Activated naive CD8-positive, alpha-beta T cell treated with anti-CD3 and anti-CD28 coated beads, Interleukin-2, amount 10 ng/mL, durations not matched to agents 7 days and 5 days (primary cell): ENCODE measurements at places on chromosomes 13 and 19. TPM values are rescaled to one million over a fixed set of nuclear protein-coding genes. Genes with fewer than 3 reads are reported as not detected.
A peak's percentile ranks its signal among the peaks of the same experiment; 100 is the strongest.

DNA sequence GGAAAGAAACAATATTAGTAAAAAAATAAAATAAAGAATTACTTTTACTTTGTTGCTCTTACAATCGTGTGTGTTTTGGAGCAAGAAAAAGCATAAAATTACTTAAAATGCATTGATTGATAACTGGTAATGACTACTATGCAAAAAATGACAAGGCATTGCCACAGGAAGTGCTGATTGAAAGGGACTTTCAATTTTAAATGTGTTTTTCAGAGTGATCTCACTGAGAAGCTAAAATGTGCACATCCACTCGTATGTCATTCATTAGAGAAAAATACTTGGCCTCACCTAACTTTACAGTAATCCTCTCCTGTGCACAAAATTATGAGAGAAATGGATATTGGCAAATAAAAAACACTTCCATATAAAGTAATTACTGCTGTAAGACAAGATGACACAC, 934.9 kb downstream of the SLITRK6 start:
- no peak overlapping the region for H3K4me3 ChIP-seq
- no peak for DNase-seq
- H3K36me3 ChIP-seq, result no peaks in the 10 kb centered on the region
- H3K27me3 ChIP-seq, result no peaks in the 10 kb centered on the region

- peaks cover 15% of the 10 kb centered on the region for H3K27me3 ChIP-seq
- no peak overlapping the region for H3K27ac ChIP-seq
- no peaks in the 10 kb centered on the region for H3K36me3 ChIP-seq
Observed at GRCh38 chr13:112647256-112647655, 42.6 kb upstream of the ATP11A start.

DNA sequence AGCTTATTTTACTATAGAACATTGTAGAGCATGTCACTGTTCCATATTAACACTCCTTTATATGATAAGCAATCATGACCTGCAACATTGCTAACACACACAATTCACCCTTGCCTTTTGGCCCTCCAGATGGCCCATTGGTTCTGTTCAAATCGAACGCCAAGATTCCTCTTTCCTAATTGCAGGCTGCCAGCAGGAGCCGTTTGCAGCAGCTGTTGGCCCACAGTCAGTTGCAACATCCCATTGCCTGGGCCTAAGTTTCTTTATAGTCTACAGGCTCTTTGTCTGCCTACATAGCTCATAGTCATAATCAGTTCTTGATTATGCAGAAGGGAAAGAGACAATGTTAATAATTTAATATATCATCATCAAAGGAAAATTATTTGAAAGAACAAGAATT, 37.6 kb downstream of the KCTD12 start:
- no peak for DNase-seq
- no peaks in the 10 kb centered on the region for H3K4me1 ChIP-seq
- H3K27me3 ChIP-seq, result peaks cover 2% of the 10 kb centered on the region

DNA sequence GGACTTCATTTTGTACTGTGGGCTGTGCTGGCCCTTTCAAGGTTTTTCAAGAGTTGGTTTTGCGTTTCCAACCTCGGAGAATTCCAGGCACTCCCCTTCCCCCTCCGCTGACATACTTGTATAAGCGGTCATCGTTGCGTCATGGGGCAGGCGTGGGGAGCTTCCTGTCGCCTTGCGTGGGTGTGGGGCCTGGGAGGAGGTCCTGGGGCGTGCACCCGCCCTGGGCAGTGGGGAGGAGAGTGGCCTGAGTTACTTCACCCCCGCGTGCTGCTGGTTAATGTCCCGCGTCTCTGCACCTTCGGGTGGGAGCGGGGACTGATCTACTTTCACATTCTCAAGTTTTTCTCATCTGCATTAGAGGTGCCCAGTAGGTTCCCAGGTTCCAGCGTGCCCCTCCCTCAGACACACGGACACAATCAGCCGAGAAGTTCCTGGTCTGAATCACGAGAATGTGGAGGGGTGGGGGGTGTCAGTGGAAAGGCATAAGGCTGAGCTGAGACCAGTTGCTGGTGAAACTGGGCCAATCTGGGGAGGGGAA, 4.1 kb downstream of the IER2 start:
- peak; percentile 69 for DNase-seq
- H3K27me3 ChIP-seq, result no peaks in the 10 kb centered on the region
- peaks cover 33% of the 10 kb centered on the region for H3K4me1 ChIP-seq
- H3K27ac ChIP-seq, result peak overlapping the region; percentile 100

The CEACAM7 gene
- not detected for total RNA-seq

- H3K4me3 ChIP-seq, result peak overlapping the region; percentile 38
- peaks cover 15% of the 10 kb centered on the region for H3K4me1 ChIP-seq
- no peak overlapping the region for H3K27ac ChIP-seq
- peaks cover 36% of the 10 kb centered on the region for H3K27me3 ChIP-seq
Observed at GRCh38 chr13:91313103-91313502, 34.4 kb upstream of the MIR17HG start.

The TPTE2 gene
- not detected for total RNA-seq

The ZNF562 gene
- 27.5 TPM for total RNA-seq

DNA sequence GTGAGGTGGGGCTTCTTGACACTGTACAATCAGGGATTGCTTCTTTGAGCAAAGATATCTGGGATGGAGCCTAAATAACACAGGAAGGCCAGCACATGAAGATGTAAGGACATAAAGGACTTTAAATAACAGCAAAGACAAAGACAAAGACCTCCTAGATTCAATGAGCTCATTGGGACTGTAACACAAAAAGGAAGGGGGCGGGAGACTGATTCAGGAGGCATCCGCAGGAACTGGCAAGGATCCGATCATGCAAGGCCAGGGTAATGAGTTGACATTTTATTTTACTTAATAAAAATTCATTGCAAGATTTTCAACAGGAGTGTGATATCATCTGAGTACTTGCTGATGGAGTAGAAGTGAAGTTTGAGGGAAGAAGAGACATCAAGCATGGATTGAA, 121.5 kb downstream of the LHFPL6 start:
- no peak overlapping the region for H3K27ac ChIP-seq
- H3K4me3 ChIP-seq, result no peak overlapping the region
- peaks cover 2% of the 10 kb centered on the region for H3K27me3 ChIP-seq
- no peak for DNase-seq
- no peaks in the 10 kb centered on the region for H3K4me1 ChIP-seq
- H3K36me3 ChIP-seq, result no peaks in the 10 kb centered on the region

GRCh38 chr13:24834902-24835510, 71.0 kb downstream of the RNF17 start:
- H3K4me3 ChIP-seq, result no peak overlapping the region
- H3K27ac ChIP-seq, result no peak overlapping the region
- peaks cover 13% of the 10 kb centered on the region for H3K4me1 ChIP-seq
- no peak for DNase-seq
- peaks cover 2% of the 10 kb centered on the region for H3K36me3 ChIP-seq
- peaks cover 26% of the 10 kb centered on the region for H3K27me3 ChIP-seq

The CDX2 gene
- not detected for total RNA-seq

DNA sequence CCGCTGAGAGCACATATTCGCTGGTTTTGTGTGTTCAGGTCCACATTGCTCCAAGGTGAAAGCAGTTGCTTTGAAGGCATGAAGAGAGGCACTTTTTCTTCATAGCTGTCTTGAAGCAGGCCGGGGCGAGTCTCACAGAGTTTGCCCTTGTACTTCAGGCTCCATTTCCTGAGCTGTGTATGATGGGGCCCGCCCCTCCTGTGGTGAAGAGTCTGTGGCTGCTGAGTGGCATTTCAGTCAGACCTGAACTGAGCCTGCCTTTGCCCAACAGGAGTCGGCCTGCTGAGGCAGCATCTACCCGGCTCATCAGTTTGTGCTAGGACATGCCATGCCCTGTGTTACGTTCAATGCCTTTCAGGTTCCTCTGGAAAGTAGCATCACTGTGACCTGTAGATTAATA, 44.4 kb upstream of the C1QTNF9 start:
- peak; percentile 78 for DNase-seq
- H3K4me1 ChIP-seq, result peaks cover 86% of the 10 kb centered on the region
- peak overlapping the region; percentile 78 for H3K27ac ChIP-seq

- H3K4me1 ChIP-seq, result peaks cover 16% of the 10 kb centered on the region
- no peak for DNase-seq
- no peaks in the 10 kb centered on the region for H3K27me3 ChIP-seq
- peak overlapping the region; percentile 60 for H3K27ac ChIP-seq
- H3K36me3 ChIP-seq, result peaks cover 22% of the 10 kb centered on the region
Observed at GRCh38 chr19:10138879-10139795, 19.4 kb upstream of the EIF3G start.

The CEACAM1 gene
- 38.3 TPM for total RNA-seq

The KCNN1 gene
- not detected for total RNA-seq

The DHRS12 gene
- 13.1 TPM for total RNA-seq

The KRI1 gene
- total RNA-seq, result 76.2 TPM

- H3K27ac ChIP-seq, result peak overlapping the region; percentile 43
- peaks cover 23% of the 10 kb centered on the region for H3K4me1 ChIP-seq
- no peaks in the 10 kb centered on the region for H3K27me3 ChIP-seq
- H3K36me3 ChIP-seq, result peaks cover 22% of the 10 kb centered on the region
Observed at GRCh38 chr19:48616041-48616436, 1.2 kb upstream of the FAM83E start.

DNA sequence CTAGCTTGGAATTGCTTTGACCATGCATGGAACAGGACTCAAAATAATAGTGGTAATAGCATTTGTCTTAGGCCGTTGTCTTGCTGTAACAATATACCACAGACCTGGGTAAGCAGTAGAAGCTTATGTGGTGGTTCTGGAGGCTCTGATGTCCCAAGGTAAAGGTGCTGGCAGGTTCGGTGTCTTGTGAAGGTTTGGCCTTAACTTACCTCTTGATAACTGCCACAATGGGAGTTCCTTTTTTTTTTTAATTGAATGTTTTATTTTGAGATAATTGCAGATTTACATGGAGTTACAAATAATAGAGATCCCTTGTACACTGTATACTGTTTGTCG, 5.8 kb downstream of the RPL21 start:
- no peak overlapping the region for H3K4me3 ChIP-seq
- no peak for DNase-seq
- H3K36me3 ChIP-seq, result peaks cover 47% of the 10 kb centered on the region
- H3K27me3 ChIP-seq, result no peaks in the 10 kb centered on the region

DNA sequence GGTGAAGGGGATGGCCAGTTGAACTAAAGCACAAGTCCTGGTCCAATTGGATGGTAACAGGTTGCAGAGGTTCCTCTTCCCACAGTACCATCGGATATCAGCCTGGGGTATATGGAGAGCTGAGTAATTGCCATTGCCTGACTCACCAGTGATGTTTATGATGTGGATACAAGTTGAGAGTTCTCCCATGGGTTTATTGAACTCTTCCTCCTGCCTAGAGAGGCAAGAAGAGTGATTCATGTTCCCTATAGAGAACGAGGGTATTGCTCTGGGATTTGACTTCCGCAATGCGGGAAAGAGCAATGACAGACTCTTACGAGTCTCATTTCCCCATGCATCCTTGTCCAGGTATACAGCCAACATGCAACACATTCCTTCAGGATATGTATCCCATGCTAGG, 111.3 kb upstream of the PCDH9 start:
- H3K36me3 ChIP-seq, result no peaks in the 10 kb centered on the region
- DNase-seq, result no peak
- no peak overlapping the region for H3K27ac ChIP-seq
- peaks cover 2% of the 10 kb centered on the region for H3K4me1 ChIP-seq

GRCh38 chr19:15588265-15588664, 26.8 kb upstream of the CYP4F8 start:
- H3K36me3 ChIP-seq, result no peaks in the 10 kb centered on the region
- DNase-seq, result no peak
- no peak overlapping the region for H3K27ac ChIP-seq
- H3K4me1 ChIP-seq, result peaks cover 3% of the 10 kb centered on the region

DNA sequence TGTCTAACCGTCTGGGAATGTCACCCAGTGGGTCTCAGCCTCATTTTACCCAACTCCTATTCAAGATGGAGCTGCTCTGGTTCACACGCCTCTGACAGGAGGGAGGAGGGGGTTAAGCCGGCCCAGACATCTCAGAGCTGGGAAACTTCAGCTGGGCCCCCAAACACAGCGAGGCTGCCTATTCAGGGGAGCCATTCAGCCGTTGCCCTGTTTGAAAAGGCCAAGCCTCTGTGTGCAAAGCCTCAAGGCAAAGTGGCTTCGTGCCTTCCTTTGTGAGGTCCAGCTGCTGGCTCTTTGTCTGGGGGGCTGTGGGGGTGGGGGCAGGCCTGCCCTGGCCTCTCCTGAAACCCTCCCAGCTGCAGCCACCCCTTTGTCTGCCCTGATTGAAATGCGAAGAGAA, 147.4 kb downstream of the PTPRS start:
- H3K4me3 ChIP-seq, result no peak overlapping the region
- H3K27ac ChIP-seq, result no peak overlapping the region
- no peaks in the 10 kb centered on the region for H3K4me1 ChIP-seq

GRCh38 chr13:35474496-35475211, 1.8 kb downstream of the MAB21L1 start:
- peaks cover 4% of the 10 kb centered on the region for H3K36me3 ChIP-seq
- H3K4me3 ChIP-seq, result peak overlapping the region; percentile 85
- peaks cover 50% of the 10 kb centered on the region for H3K4me1 ChIP-seq
- H3K27ac ChIP-seq, result no peak overlapping the region

GRCh38 chr13:44760434-44760833, 184.3 kb upstream of the TSC22D1 start:
- peaks cover 2% of the 10 kb centered on the region for H3K4me1 ChIP-seq
- no peaks in the 10 kb centered on the region for H3K27me3 ChIP-seq
- no peak overlapping the region for H3K27ac ChIP-seq

GRCh38 chr13:31967155-31967554, 64.4 kb upstream of the FRY start:
- H3K27ac ChIP-seq, result no peak overlapping the region
- H3K27me3 ChIP-seq, result peaks cover 5% of the 10 kb centered on the region
- no peaks in the 10 kb centered on the region for H3K4me1 ChIP-seq
- H3K36me3 ChIP-seq, result no peaks in the 10 kb centered on the region

The SRRM5 gene
- total RNA-seq, result 0.68 TPM

DNA sequence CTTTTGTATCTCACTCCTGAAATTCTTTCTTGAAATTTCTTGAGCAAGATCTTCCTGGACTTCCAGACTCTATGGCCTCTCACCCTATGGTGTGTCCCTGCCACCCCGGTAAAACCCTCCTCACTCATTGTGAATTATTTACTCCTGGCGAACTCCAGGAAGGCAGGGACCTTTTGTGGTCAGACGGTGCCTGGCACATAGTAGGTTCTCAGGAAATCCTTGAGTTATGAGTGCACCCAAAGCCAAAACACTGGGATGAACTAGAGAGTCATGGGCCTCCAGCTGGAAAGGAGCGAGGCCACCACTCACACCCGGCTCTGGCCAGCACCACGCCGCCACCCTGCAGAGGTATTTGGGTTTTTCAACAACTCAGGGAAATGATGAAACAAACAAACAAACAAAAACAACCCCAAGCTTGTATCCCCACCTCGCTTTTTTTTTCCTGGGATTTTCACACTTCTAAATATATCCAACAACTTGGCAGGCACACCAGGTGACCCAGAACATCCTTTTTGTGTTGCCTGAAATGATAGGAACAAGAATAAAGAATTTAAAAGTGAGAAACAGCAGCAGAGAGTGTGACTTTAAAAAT, 11.2 kb downstream of the HPN start:
- no peak for DNase-seq
- H3K27ac ChIP-seq, result no peak overlapping the region
- peaks cover 3% of the 10 kb centered on the region for H3K27me3 ChIP-seq
- no peak overlapping the region for H3K4me3 ChIP-seq
- H3K4me1 ChIP-seq, result no peaks in the 10 kb centered on the region
- H3K36me3 ChIP-seq, result no peaks in the 10 kb centered on the region

- no peak for DNase-seq
- H3K36me3 ChIP-seq, result no peaks in the 10 kb centered on the region
- H3K27ac ChIP-seq, result no peak overlapping the region
- no peaks in the 10 kb centered on the region for H3K4me1 ChIP-seq
Observed at GRCh38 chr13:59205501-59205900, 958.2 kb downstream of the DIAPH3 start.

The CD70 gene
- 7.7 TPM for total RNA-seq
